ENCODE measurements at places on chromosomes 7 and 10.

GRCh38 chr7:53350241-53350640 lies 314.8 kb downstream of the POM121L12 start:
- no peak for DNase-seq

DNA sequence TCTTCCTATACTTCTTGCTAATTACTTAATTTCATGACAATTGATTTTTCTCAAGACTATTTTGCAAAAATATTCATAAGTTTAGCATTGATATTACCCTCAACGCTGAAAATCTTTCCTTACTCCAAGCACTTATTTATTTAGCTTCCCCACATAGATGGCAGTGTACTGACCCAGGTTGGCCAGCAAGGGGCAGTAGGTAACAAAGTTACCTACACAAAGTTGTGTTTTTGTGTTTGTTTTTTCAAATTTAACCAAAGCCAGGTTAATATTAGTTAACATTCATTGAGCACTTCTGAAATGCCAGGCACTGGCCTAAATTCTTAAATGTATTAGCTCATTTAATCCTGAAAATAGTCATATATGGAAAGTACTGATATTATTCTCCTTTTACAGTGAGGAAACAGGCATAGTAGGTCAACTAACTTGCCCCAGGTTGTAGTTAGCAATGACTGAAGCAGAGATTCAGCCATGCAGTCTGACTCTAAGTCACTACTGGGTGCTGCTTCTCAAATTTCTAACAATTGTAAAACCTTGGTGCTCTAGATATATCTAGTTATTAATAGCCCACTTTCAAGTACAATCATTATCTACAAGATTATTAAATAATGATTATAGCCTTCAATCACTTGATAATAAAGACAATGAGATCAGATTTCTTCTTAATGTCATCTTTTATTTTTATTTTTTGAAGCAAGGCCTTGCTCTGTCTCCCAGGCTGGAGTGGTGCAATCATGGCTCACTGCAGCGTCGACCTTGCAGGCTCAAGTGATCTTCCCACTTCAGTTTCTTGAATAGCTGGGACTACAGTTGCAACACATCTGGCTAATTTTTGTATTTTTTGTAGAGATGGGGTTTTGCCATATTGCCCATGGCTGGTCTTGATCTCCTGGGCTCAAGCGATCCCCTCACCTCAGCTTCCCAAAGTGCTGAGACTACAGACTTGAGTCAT lies 5.8 kb upstream of the GGCT start:
- DNase-seq, result peak; percentile 54

DNA sequence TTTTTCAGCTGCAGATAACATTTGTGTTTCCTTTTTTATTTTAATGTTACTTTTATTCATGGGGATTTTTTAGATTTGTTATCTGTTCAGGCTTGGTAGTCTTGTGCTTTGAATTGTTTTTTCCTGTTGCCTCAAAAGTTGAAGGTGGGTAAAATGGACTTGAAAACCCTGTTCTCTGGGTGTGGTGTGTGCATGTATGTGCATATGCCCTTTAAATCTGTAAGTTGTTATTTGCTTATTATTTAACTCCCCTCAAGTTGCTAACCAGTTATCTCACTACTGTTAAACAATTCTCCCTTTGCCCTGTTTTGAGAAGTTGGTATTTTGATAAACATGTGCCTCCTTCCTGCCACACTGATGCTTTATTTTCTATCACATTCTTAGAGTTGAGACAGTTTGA lies 30.6 kb downstream of the TSPAN14 start:
- no peak for DNase-seq

DNA sequence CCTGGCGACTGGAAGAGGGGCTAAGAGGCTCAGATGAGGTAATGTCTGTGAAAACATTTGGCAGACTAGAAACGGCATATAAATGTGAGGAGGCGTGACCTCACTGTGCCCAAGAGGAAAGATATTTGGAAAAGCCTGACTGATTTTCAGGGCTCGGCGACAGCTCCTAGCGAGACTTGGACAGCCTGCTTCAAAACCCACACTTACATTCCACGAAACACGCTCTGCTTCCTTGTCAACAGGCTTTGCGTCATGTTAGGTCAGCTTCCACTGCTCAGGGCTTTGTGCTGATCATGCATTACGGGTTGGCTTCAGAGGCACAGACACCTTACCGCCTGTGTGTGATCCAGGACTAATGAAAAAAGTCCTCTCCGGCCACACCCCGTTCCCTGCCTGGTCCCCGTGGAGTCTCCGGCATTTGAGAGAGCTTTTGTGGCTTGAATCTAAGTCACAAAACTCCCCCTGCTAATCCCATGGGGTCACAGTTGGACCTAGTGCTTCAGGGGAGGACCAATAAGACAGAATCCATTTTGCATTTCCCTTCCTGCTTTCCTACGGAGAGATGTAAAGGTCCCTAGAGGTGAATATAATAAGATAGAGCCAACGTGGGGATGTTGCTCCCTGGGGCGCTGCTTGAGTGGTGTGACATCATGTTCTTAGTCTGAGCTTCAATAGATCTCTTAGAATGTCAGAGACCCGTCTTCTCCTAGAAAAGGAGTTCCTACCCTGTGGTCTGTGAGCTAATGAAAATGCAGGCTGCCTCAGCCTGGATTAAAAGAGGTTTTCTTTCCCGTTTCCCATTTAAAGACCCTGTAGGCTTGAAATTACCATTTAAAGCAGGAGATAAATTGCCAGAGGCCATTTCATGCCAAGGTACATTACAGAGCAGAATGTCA lies 25.5 kb downstream of the FGFBP3 start:
- DNase-seq, result peak; percentile 53

DNA sequence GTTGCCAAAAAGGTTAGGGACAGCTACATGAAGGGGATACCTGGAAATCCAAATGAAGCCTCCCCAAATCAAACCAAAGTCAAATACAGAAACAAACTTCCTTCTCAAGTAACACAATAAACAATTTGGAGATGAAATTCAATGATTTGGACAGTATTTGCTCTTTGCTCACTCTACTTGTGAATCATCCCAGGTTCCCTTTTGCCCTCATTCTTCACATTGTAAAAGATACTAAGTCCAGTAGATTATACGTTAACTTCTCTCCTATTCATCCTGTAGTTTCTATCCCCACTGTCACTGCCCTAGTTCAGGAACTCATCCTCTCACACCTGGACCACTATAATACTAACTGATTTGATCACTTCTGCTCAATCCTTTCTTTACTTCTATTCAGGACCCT lies 28.3 kb downstream of the FZD1 start:
- DNase-seq, result no peak

DNA sequence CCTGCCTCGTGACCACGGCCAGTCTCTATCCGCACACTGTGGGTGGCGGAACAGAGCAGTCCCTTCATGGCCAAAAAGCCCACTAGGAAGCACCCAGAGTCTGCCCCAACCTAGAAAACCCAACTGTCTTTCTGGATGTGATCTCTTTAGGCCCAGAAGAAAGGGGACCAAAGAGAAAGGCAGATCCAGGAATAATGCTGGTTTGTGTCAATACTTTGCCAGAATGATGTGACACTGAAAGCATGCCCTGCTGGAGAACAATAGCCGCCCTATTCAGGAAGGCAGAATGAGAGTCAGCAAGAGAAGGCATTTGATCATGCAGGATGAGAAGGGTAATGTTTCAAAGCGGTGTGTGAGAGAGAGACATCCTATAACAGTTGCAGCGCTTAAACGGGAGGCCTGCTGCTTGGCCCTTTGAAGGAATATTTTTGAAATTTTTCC lies 274.7 kb downstream of the USP6NL start:
- no peak for DNase-seq

- no peak for DNase-seq
These were observed 7.5 kb downstream of the EPHB6 start for GRCh38 chr7:142862351-142862750.

- DNase-seq, result peak; percentile 18
These were observed 17.1 kb downstream of the KCNK18 start for GRCh38 chr10:117214401-117214800.

DNA sequence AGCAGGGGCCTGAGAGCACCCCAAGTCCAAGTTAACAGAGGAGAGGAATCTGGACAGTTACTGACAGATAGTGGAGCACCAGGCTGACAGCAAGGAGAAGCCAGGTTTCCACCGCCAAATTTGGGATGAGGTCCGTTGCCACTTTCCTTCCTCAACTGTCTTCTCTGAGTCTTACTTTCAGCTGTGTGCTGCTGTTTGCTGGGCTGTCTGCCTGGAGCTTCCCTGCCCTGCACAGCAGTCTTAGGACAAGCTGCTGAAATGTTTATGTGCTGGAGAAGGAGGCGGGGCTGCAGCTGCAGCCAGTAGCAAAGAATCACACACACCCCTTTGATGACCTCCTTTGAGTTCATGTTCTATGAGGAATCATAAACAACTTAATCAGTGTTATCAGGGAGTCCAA lies 17.4 kb upstream of the CYP3A7 start:
- DNase-seq, result peak; percentile 6

DNA sequence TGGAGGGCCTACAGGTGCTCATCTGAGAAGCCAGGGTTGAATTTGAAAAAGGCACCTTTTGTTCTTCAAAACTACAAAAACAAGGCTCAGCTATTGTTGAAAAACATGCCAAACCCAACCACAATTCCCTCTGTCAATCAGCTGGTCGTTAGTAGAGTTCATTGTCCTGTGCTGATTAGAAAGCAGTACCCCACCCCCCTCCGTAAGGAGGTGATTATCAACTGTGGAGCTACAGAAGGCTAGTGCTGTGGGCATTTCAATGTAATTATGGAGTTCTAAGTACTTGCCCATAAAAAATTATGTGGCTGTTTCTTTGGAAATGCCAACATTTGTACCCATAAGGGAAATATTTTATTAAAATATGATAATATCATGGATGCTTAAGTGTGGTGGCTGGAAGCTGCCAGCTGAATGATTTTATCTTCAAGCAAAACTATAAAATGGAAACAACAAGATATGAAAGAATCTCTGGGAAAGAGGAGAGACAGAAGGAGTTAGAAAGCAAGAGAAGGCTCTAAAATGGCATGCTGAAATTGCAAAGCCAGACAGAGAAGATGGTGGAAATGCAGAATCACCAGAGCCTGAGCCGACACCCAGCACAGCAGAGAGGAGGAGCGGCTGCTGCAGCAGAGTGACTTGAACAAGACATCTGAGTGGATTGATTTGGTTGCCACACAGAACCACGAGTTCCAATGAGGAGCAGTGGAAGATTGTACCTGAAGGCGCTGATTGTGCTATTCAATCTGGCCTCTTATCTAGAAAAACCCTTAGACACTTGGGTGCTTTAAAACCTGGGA lies 179.5 kb upstream of the LRGUK start:
- DNase-seq, result no peak

DNA sequence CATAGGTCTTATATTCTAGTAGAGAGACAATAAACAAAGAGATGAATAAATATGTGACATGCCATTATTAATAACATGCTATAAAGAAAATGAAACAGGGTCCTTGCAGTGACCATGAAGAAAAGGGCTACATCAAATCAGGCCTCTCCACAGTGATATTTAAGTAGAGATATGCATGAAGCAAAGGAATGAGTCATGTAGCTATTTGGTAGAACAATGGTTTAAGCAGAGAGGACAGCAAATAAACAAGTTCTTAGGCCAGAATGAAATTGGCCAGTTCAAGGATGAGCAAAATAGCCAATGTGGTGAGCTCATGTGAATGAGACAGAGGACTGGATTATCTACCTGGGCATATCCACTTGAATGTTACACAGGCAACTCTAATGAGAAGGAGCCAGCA lies 172.2 kb upstream of the FERD3L start:
- DNase-seq, result no peak

DNA sequence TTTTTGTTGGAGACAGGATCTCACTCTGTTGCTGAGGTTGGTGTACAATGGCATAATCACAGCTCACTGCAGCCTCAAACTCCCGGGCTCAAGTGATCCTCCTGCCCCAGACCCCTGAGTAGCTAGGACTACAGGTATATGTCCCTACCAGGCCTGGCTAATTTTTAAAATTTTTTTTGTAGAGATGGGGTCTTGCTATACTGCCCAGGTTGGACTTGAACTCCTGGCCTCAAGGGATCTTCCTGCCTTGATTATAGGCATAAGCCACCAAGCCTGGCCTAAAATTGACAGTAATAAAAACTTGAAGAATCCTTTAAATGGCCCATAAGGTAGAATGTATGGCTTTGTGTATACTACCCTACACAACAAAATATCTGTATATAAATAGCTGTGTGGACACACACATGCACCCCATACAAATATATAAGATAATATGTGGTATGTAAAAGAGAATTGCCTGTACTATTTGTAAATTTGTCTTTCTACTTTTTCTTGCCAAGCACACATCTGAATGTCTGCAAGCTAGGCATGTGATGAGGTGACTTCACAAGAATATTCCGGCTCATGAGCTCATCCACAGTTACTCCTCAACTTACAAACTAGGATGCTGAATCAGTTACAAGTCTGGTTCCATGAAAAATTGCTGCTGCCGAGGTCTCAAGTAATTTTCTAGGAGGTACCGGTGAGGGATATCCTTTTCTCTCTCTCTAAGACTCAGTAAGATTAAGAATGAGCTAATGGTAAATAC lies 26.6 kb downstream of the POLR3A start:
- no peak for DNase-seq

Measured in EH (cell line).